ENCODE measurements at places on chromosomes 13 and 19. TPM values are rescaled to one million over a fixed set of nuclear protein-coding genes. Genes with fewer than 3 reads are reported as not detected.

Gene URAD
- total RNA-seq, result not detected

Gene ZNF792
- total RNA-seq, result 19.6 TPM

Gene ZNF599
- 5.1 TPM for total RNA-seq

Gene MCEMP1
- total RNA-seq, result 0.59 TPM

Gene DHRS12
- 10.4 TPM for total RNA-seq

Gene TUBB4A
- 0.40 TPM for total RNA-seq
